ENCODE measurements at places on chromosomes 7 and 10.
A peak's percentile ranks its signal among the peaks of the same experiment; 100 is the strongest.

DNA sequence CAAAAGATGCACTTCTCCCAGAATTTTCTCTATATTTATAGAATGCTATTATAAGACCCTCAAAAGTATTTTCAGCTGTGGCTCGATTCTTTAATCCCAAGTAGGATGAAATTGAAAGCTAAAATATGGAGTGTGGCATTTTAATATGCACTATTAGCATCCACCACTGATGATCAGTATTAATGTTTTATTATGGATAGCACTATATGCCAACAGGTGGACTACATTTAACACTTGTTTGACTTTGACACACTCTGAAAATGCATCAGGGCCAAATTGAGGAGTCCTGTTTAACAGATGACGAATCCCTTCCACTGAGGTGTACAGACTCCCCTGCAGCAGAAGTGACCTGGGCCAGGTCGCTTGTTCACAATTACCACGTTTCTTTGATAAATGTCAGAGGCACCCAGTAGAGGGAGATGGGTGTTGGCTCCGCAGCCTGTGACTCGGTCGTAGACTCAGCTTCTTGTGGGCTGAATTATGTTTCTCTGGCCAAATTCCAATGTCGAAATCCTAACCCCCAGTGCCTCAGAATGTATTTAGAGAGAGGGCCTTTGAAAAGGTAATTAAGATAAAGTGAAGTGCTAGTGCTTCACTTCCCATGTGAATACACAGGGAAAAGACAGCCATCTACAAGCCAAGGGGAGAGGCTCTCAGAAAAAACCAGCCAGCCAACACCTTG is 48.1 kb downstream of the WIPF3 start:
- peak; percentile 47 for DNase-seq

GRCh38 chr10:113038985-113039384 is 88.9 kb downstream of the TCF7L2 start:
- DNase-seq, result no peak

DNA sequence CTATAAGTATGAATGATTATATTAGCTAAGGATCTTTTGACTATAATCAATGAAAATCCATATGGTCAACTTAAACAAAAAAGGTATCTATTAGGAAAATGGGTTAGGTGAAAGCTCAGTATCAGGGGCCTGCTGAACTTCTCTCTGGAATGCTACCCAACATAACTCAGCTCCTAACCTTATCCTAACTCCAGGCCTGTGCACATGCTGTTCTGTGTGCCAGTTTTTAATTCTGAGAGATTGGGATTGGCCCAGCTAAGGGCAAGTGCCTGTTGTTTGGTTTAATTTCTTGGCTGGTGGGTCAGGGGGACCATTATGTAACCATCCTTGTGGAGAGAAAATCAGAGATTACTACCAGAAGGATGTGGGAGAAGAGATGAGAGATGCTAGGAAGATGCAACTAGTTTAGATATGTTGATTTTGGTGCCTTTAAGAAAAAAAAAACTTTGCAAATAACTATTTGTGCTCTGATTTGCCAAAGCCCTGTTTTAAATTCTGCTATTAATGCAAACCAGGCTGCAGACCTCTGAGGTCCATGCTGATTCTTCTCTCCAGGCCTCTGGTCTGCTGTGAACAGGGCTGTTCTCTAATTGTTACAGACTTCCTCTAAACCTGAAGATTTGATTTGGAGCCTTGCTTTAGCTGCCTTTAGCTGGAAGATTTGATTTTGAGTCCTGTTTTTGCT is 23.9 kb upstream of the HDAC9 start:
- no peak for DNase-seq

- DNase-seq, result no peak
Observed at GRCh38 chr7:49244543-49244942, 320.2 kb downstream of the CDC14C start.

Measured in fibroblast of mammary gland (primary cell).